ENCODE measurements at places on chromosomes 7 and 10.

GRCh38 chr10:3424111-3424851 is 251.7 kb upstream of the PITRM1 start:
- no peak for DNase-seq

DNA sequence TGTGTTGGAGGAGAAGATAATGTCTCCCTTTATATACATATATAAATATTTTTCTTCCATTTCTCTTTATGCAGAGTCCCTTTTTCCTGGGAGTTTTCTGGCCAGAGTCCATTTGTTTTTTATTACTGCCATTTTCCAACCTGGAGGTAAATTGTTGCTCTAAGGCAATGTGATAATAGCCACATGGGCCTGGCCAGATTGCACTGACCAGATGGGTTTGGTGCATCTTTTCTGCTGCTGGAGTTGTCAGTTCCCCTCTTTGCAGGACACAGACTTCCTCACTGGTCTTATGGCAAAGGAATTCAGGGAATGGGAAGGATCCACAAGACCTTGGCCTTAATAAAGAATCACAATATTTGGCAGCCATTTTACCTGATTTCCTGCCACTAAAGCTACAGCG is 254.9 kb downstream of the SORCS3 start:
- no peak for DNase-seq

- DNase-seq, result no peak
Observed at GRCh38 chr10:49611166-49611815, 1.2 kb downstream of the SLC18A3 start.

DNA sequence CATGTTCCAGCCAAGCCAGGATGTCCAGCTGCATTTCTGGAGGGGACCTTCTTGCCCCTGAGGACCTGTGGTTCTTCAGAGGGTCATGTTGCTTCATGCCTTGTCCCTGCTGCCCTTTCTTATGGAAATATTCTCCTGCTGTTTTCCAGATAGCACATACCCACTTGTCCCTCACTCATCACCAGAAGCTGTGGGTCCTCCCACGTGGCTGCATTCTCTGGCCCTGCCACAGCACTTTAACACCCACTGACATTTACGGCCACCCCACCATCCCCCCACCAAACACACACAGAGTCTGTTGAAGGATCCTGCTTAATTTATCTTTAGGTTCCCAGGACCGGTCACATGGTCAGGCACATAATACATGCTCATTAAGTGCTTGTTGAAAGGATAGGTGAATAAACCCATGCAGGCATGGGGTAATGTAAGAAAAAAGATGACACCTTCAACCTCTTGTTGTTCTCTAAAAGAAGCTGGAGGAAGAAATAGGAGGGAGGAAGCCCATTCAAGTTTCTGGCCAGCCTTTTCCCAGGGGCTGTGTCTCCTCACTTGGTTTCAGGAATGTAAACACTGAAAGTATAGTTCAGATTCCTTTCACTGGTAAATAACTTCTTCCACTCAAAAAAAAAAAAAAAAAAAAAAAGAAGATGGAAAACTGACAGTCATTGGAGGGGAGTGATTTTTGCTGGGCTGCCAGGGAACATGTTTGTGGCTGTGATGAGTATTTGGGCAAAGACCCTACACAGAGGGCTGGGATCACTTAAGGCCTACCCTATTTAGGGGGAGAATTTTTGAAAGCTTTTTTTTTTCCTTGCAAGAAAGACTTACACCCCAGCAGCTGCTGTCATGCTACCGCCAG is 19.8 kb upstream of the BMPER start:
- DNase-seq, result no peak

DNA sequence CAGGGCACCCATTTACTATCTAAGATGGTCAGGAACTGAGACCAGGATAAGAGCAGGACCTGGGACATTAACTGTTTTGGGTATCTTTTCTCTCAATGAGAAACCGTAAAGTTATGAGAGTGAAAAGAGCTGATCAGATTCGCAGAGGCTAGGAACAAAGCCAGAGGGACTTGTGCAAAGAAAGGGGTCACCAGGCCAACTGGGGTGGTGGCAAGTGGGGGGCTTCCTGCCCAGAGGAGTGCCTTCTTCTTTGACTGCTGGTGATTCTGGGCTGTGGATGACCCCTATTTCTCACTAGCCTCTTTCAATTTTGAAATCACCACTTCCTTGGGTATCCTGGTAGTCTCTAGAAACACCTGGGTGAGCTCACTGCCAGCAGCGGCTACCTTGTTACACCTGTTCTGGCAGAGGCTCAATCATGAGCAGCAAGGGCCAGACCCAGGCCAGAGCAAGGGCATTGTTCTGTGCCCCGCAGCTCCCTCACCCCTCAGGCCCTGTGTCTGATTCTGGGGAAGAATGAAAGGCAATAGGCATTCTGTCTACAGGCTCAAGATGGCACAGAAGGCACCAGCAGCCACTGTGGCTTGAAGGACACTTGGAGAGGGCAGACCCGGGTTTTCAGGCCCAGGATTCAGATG is 999 bp downstream of the SFTPD start:
- DNase-seq, result no peak

- no peak for DNase-seq
Observed at GRCh38 chr7:2044883-2045471, 187.8 kb downstream of the MAD1L1 start.

DNA sequence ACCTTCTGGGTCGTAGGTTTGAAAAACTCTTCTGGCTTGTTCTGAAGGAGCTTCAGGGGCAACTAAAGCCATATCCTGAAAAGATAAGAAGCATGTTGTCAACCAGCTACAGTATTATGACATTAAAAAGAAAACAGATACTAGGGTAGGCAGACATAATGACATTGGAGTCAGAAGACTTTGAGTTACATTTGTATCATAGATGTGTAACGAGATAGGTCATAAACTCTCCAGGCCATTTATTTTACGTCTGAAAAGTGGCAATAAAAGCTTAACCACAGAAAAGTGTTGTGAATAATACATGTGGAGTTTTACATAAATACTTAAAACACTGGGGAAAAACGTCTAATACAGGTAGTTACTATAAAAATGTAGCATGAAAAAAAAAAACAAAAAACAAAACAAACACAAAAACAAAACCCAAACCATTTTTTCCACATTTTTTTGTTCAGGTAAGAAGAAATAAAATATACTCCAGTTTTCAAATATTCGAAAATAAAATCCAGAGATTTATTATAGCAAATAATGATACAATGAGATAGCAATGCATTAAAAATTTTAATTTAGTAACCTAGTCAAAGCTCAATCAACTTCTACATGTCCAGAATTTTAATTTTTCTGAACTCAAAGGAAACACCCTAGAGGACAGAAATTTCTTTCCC is 64.1 kb downstream of the MINDY3 start:
- no peak for DNase-seq

DNA sequence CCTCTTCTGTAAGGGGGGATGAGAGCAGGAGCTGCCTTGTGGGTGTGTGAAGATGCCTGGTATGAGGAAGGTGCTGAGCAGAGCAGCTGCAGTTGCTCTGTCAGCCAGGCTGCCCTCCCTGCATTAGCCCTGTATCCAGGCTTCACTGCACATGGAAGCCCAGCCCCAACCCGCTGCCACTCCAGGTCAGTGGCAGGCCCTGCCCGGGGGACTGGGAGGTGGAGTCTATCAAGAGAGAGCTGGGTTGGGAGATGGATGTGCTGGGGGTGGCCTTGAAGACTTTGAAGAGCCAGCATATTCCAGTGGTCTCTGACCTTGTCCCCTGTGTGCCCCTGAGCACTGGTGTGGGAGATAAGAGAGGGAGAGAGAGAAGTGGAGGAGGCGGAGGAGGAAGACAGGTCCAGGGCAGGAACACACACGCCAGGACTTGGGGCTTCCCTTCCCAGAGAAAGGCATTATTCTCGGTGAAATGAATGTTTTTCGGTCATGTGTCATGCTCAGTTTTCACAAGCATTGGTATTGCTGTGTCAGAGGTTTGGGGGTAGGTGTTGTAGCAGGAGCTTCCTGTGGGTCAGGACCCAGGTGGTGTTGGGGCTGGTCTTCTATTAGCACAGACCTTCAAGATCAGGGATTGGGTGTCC is 2.6 kb downstream of the PPIF start:
- no peak for DNase-seq

GRCh38 chr10:124092250-124092859 is 1.0 kb downstream of the CHST15 start:
- no peak for DNase-seq

- DNase-seq, result no peak
Observed at GRCh38 chr7:80347173-80347572, 164.7 kb downstream of the GNAT3 start.

GRCh38 chr10:56537984-56538383 is 176.9 kb upstream of the ZWINT start:
- no peak for DNase-seq

DNA sequence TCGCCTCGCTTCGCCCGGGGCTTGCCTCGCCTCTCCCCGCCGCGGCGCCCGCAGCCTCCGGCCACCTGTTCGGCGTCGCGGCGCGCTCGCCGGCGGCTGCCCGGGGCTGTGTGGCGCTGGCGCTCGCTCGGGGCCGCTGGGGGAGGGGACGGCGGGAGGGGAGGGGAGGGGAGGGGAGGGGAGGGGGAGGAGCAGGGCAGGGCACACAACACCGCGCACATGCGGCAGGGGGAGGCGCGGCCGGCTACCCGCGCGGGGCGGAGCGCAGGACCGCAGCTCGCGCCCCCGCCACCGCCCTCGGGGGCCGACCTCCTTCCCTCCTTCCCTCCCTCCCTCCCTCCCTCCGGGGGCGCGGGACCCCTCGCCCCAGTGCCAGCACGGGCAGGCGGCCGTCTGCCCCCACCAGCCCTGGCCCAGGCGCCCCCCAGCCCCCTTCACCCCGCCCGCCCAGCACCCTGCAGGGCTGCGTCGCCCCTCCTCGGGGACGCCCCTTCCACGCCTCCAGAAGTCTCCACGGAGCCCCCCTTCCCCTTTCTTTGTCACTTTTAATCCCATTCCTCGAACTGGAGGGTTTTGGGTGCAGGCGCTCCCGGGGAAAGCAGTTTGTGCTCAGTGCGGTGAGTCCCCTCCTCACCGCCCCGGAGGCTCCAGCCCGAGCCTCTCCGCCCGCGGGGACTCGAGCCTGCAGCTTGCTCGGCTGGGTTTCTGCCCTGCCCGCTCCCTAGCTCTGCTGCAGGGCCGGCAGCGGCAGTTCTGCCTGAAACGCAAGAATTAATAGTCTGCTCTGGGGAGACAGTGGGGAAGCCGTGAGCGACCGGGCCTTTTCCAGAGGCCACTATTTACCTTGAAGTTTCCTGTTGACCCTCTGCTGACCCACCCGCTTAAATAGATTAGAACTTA is at the start of gene PARD3:
PARD3 (minus strand) TSS at position 112 of the 900 bp plus-strand sequence. CDS start 301 bp downstream, outside the sequence.
- no peak for DNase-seq

DNA sequence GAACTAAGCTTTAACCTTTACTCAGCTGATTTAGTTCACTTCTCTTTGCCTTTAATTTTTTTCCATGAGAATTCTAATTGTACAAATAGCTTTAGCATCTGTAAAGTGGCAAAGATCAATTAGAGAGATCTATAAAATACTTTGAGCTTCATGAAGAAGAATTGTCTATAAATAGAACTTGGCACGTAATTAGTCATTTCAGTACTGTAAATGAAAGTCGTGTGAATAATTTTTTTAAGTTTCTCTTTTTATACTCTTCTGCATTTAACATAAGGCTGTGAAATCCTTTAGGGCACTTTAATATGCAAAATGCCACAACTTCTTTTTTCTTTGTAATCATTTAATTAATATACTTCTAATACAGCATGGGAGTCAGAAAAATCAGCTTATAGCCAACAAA is 177.8 kb downstream of the CSTF2T start:
- DNase-seq, result no peak

DNA sequence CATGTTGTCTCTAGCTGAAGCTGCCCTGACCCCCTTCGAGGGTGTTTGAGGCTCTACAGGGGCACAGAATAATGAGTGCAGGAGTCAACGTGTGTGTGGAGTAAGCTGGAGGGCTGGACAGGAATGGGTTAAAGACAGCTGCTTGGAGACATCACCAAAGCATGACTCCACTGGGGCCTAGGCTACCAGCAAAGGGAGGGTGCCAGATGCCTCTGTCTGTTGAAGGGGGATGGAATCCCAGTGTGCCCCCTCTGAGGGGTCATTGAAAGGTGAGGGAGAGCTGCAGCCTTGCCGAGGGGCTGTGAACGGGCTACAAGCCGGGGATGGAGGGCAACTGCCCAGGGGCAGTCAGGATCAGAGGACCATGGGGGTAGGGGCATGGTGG is 51.7 kb upstream of the PODXL start:
- DNase-seq, result no peak

DNA sequence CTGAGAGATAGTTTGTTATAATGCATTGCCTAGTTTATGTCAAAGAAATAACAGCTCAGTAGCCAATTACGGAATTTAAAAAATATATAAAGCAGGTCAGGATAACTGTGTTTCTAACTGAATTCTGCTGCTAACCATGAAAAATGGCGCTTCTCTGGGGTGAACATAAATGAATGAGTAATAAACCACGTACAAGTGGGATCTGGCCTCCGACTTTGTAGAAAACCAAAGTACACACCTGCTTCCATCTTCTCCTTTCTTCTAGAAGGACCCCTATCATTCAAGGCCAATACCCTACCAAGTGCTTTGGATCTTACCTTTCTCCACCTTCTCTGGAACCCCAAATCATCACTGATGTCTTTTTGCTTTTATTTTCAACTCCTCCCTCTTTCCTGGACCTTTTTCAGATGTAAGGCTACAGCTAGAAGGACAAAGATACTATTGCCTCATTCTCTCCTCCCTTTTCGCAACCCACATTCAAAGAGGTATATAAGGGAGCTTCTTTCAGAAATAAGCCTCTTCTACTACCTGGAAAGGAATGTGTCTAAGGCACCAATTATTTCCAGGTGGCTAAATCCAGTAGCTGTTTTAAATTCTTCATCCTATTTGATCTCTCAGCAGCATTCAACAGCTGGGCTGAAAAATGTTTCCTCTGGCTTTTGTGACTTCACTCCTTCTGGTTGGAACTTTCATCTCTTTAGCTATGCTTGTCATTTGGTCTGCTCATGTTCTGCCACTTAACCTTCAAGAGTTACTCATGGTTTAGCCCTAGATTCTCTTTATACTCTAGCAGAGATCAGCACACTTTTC is 37.7 kb downstream of the NAMPT start:
- DNase-seq, result no peak

DNA sequence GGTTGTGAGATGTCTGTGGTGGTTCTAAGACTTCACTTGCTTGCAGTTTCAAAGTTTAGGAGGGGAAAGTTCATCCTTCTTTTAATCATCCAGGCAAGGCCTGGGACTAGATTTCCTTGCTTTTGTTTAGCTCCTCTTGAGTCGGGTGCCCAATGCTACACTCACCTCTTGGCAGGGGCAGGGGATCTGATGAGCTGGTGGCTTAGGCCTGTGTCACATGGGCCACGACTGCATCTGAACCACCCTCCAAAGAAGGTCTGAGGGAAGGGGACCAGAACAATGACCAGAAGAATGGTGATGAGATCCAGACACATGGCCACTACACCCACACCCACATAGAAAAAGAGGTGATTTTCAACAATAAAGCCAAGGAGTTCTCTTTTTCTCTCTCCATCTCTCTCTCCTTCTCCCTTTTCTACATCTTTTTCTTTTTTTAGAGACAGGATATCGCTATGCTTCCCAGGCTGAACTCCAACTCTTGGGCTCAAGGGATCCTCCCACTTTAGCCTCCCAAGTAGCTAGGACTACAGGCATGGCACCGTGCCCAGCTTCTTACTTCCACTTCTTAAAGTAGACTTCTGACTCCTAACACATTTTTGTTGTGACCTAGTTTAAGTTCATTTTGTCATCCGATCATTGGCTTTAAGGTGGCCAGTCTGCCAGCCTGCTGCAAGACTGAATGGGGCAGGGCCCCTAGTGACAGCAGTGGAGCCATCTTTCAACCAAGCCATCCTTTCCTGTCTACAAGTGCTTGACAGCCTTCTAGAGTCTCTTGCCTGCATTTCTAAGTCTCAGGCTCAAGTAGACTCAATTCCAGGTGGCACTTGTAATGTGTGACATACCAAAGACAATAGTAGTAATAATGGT is 350.9 kb downstream of the RNLS start:
- DNase-seq, result no peak

GRCh38 chr7:135273581-135273980 is 39.9 kb downstream of the STRA8 start:
- no peak for DNase-seq
